Liver (tissue), 10 donors: ENCODE measurements at places on chromosomes 1 and 21. TPM values are rescaled to one million over a fixed set of nuclear protein-coding genes. Genes with fewer than 3 reads are reported as not detected.

GPR37L1 gene
- polyA plus RNA-seq = 0.02 TPM

ITGB2 gene
- polyA plus RNA-seq = 9.6 TPM

ZNF124 gene
- polyA plus RNA-seq = 1.7 TPM

ZNF695 gene
- polyA plus RNA-seq = not detected

ANGPTL3 gene
- 182 TPM for polyA plus RNA-seq

GRCh38 chr21:36274128-36274527 is 45.9 kb upstream of the MORC3 start:
- no peak for DNase-seq

- DNase-seq = no peak
Observed at GRCh38 chr1:228448372-228448771, 31.7 kb upstream of the TRIM17 start.

DNA sequence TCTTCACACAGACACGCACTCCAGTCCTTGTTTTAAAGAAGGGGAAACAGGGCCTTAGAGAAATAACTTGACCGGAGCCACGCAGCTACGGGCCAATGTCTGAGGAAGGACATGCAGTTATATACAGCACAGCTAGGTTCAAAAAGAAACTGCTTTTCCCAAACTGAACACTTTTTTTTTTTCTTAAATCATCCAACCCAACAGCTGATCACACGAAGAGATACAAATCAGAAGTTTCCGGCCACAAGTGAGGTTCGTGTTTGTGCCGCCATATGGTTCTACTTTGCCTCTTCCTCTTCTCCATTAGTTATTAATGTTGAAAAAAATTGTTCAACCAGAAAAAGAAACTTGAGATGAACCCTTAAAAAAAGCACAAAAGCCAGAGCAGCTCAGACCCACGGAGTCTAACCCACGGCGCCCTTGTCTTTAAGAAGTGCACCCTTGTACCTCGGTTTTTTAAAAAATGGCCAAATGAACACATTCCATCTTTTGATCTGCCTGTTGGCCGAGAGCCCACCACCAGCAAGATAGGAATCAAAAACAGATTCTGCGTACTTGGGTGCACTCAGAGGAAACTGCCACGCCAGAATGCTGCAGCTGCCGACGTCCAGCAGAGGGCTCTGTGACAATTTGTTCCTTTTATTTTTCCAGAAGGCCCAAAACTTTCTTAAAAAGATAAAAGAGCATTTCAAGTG is 78.9 kb downstream of the SLC66A1 start:
- peak; percentile 39 for DNase-seq

GRCh38 chr1:41622859-41623732 is 138.6 kb upstream of the EDN2 start:
- no peak for DNase-seq

DNA sequence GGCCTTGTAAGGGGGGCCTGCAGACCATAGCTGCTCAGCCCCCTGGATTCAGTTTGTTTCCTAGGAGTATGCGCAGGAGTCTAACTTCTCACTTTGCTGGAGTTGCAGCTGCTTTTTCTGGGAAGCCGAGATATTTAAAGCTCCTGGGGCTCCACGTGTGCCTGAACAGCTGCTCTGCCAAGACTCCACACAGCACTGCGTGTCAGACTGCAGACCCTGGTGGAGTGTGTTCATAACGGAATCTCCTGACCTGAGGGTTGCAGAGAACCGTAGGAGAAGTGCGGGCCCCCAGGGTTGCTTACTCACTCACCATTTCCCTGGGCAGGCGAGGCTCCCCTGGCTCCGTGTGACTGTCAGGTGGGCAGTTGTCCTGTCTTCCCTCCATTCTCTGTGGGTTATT is 474.3 kb upstream of the TMPRSS15 start:
- no peak for DNase-seq

DNA sequence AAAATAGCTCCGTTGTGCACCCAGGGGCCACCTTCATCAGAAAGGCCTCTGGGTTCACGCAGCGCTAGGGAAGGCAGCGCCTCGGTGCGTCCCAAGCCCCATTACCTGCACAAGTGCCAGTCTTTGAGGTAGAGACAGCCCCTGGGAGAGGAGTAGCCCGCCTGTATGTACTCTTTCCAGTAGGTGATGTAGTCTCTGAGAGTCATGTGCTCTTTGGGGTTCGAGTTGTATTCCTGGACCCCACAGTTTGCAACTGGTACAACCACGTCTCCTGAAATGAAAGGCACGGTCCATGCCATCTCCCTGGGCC is 601 bp downstream of the JMJD4 start:
- peak; percentile 41 for DNase-seq

DNA sequence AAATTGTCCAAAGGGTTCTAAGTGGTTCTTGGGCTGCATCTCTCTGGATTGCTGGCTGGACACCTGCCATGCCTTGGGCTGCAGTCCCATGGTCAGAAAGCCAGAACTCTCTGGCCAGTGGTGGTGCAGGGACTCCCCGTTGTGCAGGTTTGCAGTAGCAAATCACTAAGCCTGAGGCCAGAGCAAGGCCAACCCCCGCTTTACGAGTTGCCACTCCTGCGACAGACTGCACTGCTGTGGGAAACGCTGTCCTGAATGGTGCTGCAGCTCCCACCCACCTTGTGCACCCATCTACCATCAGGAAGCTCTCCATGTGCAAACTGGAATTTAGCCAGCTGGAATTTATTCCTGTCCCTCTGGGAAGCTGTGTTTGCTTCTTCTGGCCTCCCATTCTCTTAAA is 45.7 kb downstream of the LHX4 start:
- no peak for DNase-seq

- no peak for DNase-seq
Observed at GRCh38 chr1:205247130-205247921, 19.6 kb downstream of the TMCC2 start.
